Lung microvascular endothelial cell (primary cell): ENCODE measurements at places on chromosomes 4 and X. TPM values are rescaled to one million over a fixed set of nuclear protein-coding genes. Genes with fewer than 3 reads are reported as not detected.

Gene ANK2
- total RNA-seq, result 35.1 and 55.8 TPM in 2 replicates

Gene TEX13C
- not detected in 2 replicates for total RNA-seq

Gene ARHGAP36
- not detected in 2 replicates for total RNA-seq

Gene SLC2A9
- 0.65 and 0.79 TPM in 2 replicates for total RNA-seq

Gene KLHL4
- 51.8 and 53.2 TPM in 2 replicates for total RNA-seq

Gene AGTR2
- not detected in 2 replicates for total RNA-seq

Gene PCDH18
- total RNA-seq, result under 0.01 and 0.22 TPM in 2 replicates

Gene NEK1
- total RNA-seq, result 3.7 and 6.5 TPM in 2 replicates

Gene DDIT4L
- 2.6 and 3.7 TPM in 2 replicates for total RNA-seq

Gene DDX53
- total RNA-seq, result not detected in 2 replicates

Gene ATG4A
- 10.9 and 13.9 TPM in 2 replicates for total RNA-seq

Gene SLC10A4
- under 0.01 and 0.20 TPM in 2 replicates for total RNA-seq

GRCh38 chr4:99947190-99947578 is 766 bp upstream of the DNAJB14 start:
- no peak for DNase-seq

GRCh38 chr4:95409750-95410149 is 139.0 kb downstream of the UNC5C start:
- DNase-seq, result no peak

- no peak for DNase-seq
Observed at GRCh38 chr4:172124656-172125308, 311.6 kb downstream of the GALNTL6 start.

- peak; percentile 46 for DNase-seq
Observed at GRCh38 chrX:40107291-40108161, 9.8 kb upstream of the BCOR start.

DNA sequence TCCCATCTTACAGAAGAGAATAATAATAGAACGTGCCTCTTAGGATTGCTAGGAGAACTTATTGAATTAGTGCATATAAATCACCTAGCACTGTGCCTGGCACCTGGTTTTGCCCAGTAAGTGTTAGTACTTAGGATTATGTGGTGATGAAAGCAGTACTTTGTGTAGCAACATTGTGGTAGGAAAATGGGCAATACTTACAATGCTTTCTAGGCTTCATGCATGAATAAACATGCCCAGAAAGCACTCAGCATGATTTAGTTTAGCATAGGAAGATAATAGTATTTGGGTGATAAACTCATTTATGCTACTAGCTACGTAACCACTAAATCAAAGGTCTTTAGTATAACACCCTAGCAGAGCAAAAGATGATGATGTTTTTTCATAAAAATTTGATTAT is 105.6 kb downstream of the NEUROG2 start:
- no peak for DNase-seq

GRCh38 chr4:2728221-2728620 is 27.9 kb downstream of the TNIP2 start:
- no peak for DNase-seq

GRCh38 chr4:15100994-15101695 is 98.9 kb downstream of the CPEB2 start:
- no peak for DNase-seq

DNA sequence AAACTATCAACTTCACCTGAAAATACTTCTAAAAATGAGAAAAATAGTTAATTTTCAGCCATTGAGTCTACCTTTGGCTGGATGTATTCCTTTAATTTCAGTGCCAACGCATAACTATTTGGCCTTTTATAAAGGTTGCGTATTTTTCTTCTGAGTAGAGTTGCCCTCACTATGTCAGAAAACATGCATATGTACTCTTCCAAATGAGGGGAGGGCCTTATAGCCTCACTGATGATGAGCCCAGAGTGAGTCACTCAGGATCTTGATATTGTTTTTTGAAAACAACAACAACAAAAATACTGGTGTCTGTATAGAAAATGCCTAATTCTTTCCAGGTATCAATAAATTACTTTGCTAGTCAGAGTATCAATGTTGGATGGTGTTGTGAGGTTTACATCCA is 349.3 kb downstream of the FBXO8 start:
- DNase-seq, result no peak

DNA sequence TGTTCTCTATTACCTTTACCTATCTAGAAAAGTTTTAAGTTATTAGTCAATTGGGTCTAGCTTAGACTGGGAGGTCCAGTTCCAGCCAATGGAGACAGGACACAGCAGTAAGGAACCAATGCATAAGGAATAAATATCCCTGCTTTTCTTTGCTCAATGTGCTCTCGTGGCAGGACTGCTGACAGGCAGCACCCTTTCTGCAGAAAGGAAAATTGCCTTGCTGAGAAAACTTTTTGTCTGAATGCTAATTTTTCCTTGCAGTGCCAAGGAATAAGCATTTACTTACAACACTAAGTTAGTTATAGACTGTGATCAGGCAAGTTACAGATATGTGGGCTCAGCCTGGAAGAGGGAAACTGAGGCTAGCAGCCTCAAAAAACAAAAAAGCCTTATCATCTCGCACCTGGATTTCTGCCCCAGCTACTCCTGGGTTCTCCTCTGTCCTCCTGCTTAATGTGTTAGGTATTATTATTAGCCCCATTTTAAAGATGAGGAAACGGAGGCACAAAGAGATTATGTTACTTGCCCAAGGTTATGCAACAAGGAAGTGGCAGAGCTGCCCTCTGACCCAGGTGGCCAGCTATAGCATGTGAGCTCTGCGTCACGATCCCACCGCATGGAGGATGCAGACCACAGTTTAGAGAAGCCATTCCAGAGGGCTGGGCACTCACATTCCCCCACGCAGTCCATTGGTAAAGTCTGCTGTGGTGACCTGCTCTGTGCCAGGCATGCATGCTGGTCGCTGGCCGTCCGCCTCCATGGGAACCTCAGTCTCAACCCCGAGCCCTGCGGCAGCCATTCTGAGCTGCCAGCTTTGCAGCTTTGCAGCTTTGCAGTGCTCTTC is 40.5 kb upstream of the C4orf50 start:
- no peak for DNase-seq

GRCh38 chr4:78862314-78862737 is 76.9 kb downstream of the PAQR3 start:
- no peak for DNase-seq

GRCh38 chr4:153039542-153040185 is 103.5 kb downstream of the FHDC1 start:
- no peak for DNase-seq

DNA sequence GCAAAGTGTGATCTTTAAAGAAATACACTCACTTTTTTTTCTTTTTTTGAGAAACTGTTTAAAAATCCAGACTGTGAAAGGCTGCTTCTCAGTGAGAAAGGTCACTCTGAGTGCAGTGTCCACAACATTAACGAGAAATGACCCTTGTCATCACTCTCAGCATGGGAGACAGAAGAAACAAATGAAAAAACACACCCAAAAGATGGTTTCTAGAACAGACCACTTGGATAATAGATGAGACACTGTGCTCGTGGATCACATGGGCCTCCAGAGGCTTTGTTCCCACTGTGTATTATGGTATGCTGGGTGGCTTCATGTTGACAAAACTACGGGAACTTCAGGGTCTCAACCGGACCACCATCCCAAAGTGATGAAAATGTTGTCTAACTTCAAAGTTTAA is 64.9 kb downstream of the NEUROG2 start:
- no peak for DNase-seq

DNA sequence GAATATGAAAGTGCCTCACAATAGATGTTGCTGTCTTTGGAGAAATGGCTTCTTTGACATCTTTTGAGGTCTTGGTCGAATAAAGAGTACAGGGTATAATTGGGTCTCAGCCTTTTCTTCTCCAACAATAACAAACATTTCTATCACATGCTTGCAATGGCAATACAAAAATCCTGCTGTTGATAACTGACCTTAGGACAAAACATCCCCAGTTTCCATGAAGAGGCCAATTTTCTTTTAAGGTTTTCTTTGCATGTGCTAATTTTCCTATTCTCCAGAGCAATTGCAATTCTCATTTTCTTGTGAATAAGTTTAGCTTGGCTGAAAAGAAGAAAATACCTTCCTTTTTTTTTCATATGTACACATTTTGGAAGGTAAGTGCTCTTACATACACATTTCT is 130.7 kb upstream of the RPS6KA6 start:
- DNase-seq, result no peak

GRCh38 chrX:38275615-38276014 is 51.7 kb downstream of the RPGR start:
- peak; percentile 10 for DNase-seq

DNA sequence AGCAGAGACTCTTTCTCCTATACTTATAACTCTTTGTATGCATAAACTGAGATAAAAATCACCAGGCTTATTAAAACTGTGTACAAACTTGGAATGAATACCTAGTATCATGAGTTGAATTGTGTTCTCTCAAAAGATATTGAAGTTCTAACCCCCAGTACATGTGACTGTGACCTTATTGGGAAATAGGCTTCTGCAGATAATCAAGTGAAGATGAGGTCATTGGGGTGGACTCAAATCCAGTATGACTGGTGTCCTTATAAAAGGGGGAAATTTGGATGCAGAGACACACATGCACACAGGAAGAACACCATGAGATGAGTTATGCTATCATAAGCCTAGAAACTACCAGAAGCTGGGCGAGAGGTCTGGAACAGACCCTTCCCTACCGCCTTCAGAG is 26.2 kb downstream of the ZNF827 start:
- no peak for DNase-seq

GRCh38 chr4:122826079-122826527 is 528 bp upstream of the FGF2 start:
- no peak for DNase-seq

- peak; percentile 10 for DNase-seq
Observed at GRCh38 chr4:17781300-17782287, at the start of gene FAM184B. FAM184B (minus strand) TSS chr4:17781621; CDS start chr4:17781299, 322 bp downstream.
